H9 (cell line): ENCODE measurements at places on chromosomes 6 and 20.

DNA sequence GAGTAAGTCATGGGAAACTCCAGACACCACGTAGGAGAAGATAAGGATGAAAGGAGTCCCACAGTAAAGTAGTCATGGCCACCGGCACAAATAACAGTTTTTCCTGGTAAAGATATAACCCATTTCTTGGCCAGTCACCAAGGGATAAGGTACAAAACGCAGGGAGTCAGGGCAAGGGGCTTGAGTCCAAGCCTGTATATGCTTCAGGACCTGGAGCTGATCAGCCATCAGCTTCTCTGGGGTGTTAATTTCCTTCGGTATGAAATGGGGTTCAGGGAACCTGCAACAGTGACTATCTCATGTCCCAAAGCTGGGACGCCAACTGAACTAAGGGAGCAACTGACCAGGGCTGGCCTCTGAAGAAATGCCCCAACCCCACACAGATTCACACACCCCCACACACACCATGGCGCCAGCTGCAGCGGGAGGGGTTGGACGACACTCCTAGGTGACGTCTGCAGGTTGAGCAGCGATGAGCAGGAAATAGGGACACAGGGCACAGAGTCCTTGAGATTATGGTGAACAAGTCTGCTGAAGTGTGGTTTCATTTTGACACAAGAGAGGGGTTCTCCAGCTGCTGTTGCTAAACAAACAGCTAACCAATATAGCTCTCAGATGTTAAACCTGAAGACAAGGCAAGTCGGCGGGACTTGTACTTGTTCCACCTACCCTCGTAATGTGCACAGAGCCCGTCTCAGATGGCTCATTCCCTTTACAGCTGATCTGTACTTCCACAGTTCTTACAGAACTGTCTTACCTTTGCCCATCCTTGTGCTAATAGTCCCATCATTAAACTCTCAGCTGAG lies 7.4 kb upstream of the ADTRP start:
- no peak for DNase-seq

DNA sequence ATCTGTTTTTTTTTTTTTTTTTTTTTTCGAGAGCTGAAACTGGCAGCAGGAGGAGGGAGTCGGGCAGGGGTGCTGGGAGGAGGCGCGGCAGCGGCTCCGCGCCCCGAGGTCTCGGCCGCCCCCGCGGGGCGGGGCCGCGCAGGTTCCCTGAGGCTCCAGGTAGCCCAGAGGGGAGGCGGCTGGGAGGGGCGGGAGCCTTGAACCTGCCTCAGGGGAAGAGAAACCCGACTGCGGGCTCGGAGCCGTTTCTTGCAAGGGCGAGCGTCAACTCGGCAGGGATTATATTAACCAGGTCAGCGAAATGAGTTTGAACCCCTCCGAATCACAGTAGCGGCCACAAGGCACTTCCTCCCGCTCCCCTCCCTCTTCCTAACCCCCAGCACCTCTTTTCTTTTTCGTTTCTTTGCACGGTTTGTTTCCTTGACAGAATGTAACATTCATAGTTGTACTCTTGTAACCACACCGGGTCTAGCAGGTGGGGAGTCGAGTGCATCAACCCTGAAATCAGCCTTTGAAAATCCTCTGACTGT lies 2.0 kb downstream of the MYB start:
- DNase-seq, result peak; percentile 63

DNA sequence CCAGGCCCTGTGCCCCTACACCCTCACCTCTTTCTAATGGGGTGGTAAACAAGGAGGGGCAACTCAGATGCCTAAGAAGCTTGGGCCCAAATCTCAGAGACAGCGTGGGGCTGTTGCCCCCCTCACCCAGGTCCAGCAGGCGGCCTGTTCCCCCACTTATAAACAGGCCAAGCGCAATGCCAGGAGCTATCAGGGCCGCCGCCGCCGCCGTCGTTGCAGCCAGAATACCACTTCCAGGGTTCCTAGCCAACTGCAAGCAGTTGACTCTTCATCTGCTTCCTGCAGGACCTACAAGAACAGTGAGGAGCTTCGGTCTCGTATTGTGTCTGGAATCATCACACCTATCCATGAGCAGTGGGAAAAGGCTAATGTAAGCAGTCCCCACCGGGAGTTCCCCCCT lies 16.4 kb downstream of the PSMF1 start:
- no peak for DNase-seq

GRCh38 chr6:90097356-90097755 lies 199.3 kb downstream of the BACH2 start:
- no peak for DNase-seq

- no peak for DNase-seq
These were observed 323.4 kb downstream of the BTBD3 start for GRCh38 chr20:12241065-12241464.

GRCh38 chr6:170288091-170288631 lies 2.7 kb downstream of the DLL1 start:
- no peak for DNase-seq
